Central memory CD4-positive, alpha-beta T cell (primary cell): ENCODE measurements at places on chromosomes 5 and 9.

DNA sequence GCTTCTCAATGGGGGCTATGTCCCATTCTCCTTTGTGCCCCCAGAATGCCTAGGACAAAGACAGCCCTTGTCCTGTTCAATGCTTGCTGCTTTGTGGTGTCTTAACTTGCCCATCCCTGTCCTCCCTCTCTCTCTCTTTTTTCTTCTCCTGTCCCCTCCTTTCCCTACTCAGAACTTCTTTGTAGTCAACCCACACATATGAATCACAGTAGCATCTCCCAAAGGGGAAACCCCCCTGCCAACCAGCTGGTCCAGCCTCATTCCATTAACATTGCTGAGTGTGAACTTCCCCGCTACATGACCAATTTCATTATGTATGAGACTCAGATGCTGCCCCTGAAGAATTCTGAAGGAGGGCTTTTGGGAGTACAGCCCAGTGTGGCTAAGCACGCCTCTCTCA is 408.3 kb downstream of the ENC1 start:
- DNase-seq, result no peak

DNA sequence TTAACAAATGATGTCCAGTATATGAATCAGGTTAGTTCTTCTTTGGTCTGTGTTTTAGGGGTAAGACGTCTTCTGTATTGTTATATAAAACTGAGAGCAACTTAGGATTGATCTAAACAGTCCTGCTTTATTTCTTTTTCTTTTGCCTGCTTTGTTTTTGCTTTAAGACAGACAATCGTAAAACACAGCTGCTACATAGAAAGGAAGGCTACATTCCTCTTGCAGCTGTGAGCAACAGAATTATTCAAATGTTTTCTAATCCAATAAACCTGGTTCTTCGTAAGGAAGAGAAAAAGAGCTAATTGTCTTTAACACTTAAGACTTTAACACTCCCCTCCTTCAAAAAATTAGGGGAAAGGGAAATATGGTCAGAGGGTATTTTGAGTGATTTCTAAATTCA is 14.6 kb downstream of the FGF1 start:
- no peak for DNase-seq

DNA sequence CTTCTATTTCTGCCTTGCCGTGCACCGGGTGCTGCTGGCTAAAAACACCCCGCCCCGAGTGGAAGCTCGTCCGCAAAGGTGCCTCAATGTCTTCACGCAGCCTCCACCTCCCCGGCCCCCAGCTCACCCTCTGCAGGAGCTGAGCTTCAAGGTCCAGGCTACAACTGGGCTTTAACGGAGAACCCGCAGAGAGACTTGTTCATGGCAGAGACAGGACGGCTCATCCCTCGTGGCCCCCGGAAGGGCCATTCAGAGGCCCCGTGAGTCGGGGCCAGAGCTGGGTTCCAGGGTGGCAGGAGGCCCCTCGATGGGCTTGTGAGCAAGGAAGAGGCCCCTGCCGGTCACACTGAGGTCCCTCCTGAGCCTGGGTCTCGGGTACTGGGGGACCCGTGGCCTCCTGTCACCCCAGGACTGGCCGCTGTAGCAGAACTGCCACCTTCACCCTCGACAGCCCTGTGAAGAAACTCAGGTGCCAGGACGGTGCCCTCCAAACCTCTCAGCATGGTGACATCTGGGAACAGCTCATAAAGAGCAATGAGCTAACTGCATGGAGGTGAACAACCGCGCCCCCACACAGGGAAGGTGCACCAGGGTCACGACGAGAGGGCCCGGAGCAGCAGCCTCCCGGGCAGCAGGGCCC is 58.0 kb upstream of the UBAC1 start:
- no peak for DNase-seq

DNA sequence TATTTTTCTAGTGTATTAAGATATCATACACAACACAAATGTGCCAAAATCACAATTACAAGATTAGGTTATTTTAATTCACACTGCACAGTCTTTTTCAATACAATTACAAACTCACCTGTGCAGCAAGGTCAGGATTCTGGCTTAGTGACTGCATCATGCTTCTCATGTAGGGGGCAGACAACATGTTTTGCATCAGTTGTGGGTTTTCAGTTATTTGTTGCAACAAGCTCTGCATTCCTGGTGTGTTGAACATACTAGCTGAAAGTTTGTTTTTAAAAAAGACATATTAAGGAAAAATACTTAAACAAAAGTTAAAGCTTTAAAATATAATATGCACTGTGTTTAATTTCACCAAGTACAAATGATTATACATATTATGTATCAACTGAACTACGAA is 38.7 kb downstream of the UBQLN1 start:
- no peak for DNase-seq

DNA sequence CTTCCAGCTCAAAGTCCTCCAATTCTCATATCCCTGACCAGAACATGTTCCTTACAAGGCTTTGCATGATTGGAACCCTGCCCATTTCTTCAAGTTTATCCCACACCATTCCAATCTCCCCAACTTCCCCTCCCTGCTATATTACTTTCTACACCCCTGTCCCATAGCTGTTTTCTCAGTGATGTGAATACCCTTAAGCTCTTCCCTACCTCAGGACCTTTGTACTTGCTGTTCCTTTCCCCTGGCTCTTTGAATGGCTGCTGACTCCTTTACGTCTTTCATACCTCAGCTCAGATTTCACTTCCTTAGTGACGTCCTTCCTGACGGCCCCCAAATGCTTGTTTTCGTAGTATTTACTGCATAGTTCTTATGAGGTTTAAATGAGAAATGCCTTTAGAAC is 166.2 kb upstream of the ZNF462 start:
- DNase-seq, result no peak

- DNase-seq, result no peak
Observed at GRCh38 chr5:148653836-148654781, at the start of gene HTR4. Gene HTR4 (minus strand): TSS chr5:148654527. CDS start chr5:148637014, 17,513 bp downstream.

DNA sequence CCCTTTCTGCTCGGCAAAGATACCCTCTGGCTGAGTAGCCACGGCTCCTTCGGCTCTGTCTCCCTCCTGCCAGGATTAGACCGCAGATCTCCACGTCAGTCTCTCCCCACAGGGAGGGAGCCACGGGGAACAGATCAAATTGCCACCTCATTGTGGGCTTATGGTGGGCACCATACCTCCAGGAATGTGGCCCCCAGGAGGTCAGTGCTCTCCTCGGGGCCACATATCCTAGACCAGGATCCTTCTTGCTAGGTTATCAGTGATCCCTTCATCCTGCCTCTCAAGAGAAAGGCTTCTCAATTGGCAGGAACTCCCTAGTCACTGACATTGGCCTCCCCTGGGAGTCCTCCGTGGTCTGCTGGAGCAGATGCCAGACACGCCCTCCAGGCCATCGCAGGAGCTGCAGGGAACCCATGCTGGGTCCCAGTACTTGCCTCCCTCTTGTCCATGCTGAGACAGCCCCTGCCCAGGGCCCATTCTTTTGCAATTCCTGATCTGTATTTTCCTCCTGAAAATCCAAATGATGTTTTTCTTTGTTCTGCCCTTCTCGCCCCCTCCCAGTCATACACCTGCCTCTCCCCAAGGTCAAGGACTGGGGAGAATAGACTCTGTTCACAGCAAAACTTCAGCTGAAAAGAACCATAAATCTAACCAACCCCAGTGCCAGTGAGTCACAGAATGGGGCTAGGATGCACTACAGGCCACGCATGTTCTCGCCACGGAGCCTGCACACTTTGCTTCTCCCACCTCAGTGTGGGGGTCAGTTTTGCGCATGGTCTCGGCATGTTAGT is 31.6 kb upstream of the ENHO start:
- DNase-seq, result no peak

GRCh38 chr5:92328584-92329259 is 945.6 kb upstream of the ARRDC3 start:
- no peak for DNase-seq

GRCh38 chr5:128257076-128257475 is 173.5 kb downstream of the SLC12A2 start:
- DNase-seq, result no peak

GRCh38 chr9:107793541-107793940 is 304.0 kb upstream of the KLF4 start:
- no peak for DNase-seq

DNA sequence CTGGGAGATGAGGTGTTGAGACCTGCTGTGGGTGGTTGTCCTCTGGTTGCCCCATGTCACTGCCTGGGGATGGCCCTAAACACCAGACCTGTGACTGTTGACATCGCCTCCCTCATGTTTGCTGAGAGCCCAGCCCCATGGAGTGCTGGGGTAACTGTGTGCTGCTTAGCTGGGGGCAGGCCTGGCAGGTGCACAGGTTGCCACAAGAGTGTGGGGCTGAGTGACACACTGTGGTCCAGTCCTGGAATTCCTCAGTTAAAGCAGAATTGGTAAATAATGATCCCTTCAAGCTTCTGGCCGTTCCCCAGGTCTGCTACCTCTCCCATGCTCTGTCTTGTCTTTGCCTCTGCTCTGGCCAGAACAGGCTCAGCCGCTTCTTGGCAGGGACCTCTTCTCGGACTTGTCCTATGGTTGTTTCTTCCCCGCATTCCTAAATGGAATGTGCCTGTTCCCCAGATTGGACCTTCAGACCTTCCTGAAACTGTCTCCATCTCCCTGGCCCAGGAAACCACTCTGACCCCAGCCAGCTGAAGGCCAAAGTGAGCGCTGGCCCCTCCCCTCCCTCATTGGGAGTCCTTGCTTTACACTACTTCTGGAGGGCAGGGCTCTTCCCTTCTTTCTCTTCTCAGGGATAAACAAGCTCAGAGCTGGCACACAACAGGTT is 61.2 kb upstream of the PITX1 start:
- no peak for DNase-seq

- DNase-seq, result no peak
Observed at GRCh38 chr9:13758936-13759335, 479.4 kb upstream of the MPDZ start.

DNA sequence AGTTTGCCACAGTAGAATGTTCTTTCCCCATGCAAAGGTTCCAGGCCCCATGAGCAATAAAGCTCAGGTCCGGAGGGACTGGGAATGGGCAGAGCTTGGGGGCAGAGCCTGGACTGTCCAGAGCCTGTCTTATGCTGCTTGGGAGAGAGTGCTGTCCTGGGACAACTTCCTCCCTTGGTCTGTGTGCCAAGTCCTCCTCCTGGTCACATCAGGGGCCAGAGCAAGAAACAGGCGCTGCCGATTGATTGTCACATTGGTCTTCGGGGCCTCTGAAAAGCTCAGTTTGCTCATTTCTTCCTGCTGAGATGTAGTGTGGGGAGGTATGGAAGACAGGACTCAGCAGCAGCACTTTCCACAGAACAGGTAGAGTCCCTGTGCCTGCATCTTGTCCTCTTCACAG is 54.0 kb upstream of the FCN1 start:
- DNase-seq, result no peak

GRCh38 chr9:16532681-16533450 is 337.6 kb downstream of the BNC2 start:
- no peak for DNase-seq

GRCh38 chr9:92671323-92671722 is 1.4 kb upstream of the IPPK start:
- no peak for DNase-seq
